ENCODE measurements at places on chromosomes 4 and X.

GRCh38 chrX:105697984-105698781, 124.2 kb upstream of the NRK start:
- DNase-seq: no peak

DNA sequence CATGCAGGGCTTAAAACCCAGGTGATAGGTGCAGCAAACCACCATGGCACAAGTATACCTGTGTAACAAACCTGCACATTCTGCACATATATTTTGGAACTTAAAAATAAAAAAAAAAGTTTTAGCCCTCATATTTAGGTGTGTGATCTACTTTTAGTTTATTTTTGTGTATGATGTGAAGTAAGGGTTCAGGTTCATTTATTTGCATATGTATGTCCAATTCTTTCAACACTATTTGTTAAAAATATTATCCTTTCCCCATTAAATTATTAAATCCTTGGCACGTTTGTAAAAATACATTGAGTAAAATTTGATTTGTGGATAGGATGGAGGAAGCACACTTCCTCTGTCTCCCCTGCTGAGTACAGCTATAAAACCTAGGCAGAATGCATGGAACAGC, 12.9 kb downstream of the RAB39B start:
- DNase-seq: no peak

- DNase-seq: no peak
Measured at GRCh38 chr4:140082391-140082755, 71.6 kb downstream of the MAML3 start.

DNA sequence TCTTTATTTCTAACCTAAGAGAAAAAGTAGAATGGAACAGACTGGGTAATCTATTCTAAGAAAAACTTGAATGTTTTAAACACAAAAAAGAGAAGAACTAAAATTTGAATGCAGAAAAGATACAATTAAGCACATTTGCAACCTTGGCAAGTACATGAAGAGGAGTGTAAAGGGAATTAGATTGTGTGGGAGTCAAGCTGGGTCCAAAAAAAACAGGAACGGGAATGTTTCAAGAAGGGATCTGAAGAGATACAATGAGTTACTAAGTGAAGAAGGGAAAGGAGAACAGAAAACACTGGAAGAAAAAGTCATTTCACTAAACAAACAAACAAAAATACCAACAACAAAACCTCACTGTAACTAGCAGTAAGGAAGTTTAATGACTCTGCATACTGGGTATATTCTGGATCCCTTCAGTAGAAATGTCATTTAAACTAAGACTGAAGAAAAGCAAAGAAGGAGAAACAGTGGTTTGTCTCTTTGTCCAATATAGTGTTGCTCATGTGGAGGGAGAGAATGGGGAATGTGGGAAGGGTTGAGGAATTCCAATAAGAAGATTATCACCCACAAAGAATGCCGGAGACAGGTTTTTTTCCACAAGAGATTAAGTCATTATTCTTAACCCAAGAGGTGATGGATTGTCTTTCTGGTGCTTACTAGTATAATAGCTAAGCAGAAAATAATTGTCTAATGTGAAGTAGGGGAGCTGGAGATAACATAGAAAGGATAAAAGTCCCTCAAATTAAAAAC, 50.4 kb upstream of the PTPN13 start:
- no peak for DNase-seq

- no peak for DNase-seq
Measured at GRCh38 chr4:59060002-59060846, 1950.0 kb upstream of the IGFBP7 start.

DNA sequence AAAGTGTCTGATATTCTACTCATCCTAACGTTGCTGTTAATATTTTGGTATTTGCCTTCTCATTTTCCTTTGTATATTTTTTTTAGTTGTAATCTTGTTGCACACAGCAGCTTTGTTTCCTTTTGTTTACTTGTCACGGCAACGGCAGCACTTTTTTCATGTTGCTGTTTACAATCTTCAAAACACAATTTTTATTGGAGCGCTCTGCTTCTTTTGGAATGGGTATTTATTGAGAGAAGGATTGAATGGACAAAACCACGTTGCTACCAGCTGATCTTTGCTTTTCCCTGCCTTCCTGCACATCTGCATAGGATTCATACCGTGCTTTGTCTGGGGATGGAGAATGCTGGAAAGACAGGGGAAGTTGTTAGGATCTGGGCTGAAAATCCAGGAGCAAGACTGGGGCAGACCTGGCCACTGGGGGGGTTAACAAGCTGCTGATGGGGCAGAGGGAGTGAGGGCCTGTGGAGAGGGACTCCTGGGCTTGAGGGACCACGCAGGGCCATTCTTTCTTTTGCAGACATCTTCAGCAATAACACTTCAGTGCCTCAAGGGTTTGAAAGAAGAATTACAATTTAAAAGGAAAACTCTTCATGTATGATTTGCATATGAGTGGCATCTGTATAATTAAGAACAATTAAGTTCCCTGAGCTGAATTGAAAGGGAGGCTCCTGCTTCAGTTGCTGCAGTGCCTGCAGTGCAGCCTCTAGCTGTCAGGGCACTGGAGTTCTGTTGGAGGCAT, 69.8 kb downstream of the TMEM131L start:
- no peak for DNase-seq

DNA sequence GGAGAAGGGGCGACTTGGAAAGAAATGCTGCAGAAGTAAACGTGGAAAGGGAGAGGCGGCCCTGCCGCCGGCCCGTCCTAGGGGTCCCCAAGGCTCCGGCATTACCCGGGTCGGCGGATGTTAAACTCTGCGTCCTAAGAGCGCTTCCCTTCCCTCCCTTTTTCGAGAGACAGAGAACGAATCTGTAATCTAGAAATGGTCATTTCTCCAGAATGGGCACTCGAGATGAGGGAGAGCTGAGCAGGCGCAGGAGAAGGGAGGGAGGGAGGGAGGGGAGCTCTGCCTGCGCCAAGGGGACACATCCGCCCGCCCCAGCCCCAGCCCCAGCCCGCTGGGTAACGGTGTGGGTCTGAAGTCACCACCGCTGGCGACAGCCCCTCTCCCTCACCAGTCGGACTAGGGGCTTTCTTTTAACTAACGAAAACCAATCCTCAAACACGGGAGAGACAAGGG, 1.7 kb downstream of the HCFC1 start:
- no peak for DNase-seq
